ENCODE measurements at places on chromosomes 7 and 10.

GRCh38 chr10:56360583-56360966 is 484 bp downstream of the ZWINT start:
- no peak for DNase-seq

DNA sequence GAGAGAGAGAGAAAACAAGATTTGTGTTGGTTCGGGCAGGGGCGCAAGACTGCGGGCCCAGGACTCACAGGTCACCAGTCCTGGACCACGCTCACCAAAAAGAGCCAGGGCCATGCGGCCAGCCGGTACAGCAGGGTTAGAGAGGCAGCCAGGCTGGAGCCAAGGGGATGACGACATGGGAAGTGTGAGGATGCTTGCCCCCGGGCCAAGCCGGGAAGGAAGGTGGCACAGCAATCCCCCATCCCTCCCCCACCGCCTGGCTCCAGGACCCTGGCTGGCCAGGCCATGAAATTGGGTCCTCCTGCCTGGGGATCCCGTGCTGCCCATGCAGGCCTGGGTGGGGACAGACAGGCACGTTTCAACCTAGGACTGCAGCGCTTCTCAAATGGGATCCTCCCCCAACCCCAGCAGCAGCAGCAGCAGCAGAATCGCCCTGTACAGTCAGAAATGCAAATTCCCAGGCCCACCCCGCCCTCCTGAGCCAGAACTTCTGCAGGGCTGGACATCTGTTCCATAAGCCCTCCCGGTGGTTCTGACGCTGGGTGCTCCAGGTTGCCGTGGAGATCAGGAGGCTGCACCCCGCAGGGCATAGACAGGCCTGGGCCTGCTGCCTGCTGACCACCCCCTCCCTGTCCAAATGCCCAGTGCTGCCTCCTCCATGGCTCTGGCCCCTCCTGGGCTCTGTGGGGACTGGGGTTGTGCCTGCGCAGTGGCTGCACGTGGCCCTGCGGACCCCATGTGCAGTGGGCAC is 35.0 kb downstream of the YKT6 start:
- DNase-seq = no peak

DNA sequence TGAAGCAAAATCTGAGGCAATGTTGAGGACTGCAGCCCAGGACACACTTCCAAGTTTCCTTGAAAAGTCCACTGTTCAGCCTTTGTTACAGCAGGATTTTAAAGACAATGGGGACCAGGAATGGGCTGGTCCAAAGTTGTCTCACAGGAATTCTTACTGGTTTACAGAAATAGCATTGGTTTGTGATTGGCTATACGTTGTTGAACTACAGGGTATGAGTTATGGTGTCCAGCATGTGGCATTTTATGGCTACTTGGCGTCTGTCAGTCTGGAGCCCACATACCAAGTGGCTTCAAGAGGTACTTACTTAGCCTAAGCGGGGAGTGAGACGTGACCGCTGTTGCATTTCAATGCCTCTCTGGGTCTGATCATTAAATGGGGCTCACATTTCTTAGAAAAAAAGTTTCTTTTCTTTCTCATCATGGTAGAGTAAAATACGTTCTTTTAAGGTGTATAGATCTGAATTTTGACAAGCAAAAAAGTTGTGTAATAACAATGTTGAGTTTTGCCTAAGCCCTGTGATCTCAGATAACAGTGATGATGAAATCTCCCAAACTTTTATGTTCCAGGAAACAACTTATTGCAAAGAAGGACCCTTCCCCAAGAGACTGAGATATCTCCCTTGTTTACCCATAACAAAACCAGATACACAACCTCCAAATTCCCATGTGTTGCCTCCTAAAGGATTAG is 100.0 kb upstream of the TRIM24 start:
- DNase-seq = no peak

GRCh38 chr10:18738835-18739234 is 79.6 kb downstream of the ARL5B start:
- DNase-seq = peak; percentile 4

DNA sequence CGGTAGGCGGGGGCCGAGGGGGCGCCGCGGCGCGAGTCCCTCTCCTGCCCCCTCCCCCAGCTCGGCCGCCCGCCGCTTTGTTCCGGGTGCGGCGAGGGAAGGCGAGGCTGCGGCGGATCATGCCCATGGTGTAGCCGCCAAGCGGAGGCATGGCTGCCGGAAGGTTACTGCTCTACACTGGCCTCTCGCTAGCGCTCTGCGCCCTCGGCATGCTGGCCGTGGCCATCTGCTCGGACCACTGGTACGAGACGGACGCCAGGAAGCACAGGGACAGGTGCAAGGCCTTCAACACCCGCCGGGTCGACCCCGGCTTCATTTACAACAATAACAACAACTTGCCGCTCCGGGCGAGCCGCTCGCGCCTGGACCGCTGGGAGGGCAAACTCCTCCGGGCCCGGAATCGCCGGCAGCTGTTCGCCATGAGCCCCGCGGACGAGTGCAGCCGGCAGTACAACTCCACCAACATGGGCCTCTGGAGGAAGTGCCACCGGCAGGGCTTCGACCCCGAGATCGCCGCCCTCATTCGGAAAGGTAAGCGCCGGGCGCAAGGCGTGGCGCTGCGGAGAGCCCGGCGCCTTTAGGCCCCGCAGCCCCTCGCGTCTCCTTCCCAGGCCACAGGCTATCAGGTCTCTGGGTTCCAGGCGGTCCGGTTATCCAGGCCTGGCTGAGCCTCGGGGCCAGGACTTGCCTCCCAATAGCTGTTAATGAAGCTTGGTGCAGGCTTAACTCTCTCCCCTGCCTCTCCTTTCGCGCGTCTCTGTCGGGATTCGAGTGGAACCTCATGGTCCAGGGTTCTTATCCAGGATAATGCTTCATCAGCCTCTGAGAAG is 513 bp downstream of the TMEM178B start:
- DNase-seq = peak; percentile 10

GRCh38 chr10:69817078-69817581 is 15.4 kb downstream of the COL13A1 start:
- no peak for DNase-seq

GRCh38 chr7:55537458-55537990 is 34.8 kb downstream of the VOPP1 start:
- no peak for DNase-seq

- no peak for DNase-seq
Observed at GRCh38 chr10:71526653-71527052, 129.9 kb downstream of the CDH23 start.

GRCh38 chr7:50261593-50261992 is 42.9 kb upstream of the IKZF1 start:
- DNase-seq = no peak

DNA sequence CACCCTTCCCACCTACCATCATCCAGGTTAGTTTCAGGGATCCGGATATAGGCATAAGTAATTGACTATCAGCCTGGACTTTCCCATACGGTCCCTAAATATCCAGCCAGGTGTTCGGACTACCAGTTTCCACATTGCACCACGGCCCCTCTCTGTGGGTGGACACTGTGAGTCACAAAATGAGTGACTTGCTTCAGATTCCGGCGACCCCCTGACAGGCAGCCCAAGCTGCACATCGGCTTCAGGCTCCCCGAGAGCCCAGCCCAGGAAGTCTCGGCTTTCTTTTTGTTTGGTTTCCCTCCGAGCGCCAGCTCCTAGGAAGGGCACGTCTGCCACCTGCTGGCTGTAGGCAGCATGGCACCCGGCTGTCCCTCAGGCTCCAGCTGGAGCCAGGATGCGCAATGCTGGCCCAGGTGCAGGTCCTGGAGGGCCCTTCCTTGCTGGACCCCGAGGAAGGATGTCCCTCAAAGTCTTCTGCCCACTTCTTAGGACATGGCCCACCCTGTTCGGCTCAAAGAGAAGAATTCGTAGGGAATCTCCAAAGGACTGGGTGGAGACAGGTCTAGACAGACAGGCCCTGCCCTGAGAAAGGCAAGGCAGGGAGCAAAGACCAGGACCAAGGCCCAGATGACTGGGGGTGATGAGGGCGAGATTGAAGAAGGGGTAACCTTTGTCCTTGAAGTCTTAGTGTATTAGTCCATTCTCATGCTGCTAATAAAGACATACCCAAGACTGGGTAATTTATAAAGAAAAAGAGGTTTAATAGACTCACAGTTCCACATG is 10.6 kb downstream of the HABP2 start:
- DNase-seq = peak; percentile 79
